ENCODE measurements at places on chromosomes 5 and 9.

GRCh38 chr5:6307304-6307703, 71.0 kb downstream of the MED10 start:
- DNase-seq = no peak

- DNase-seq = peak; percentile 41
Measured at GRCh38 chr5:133370036-133370831, 242.1 kb downstream of the FSTL4 start.

- no peak for DNase-seq
Measured at GRCh38 chr5:116358911-116359418, 215.7 kb downstream of the SEMA6A start.

GRCh38 chr5:169811023-169811422, 169.3 kb downstream of the INSYN2B start:
- DNase-seq = no peak

DNA sequence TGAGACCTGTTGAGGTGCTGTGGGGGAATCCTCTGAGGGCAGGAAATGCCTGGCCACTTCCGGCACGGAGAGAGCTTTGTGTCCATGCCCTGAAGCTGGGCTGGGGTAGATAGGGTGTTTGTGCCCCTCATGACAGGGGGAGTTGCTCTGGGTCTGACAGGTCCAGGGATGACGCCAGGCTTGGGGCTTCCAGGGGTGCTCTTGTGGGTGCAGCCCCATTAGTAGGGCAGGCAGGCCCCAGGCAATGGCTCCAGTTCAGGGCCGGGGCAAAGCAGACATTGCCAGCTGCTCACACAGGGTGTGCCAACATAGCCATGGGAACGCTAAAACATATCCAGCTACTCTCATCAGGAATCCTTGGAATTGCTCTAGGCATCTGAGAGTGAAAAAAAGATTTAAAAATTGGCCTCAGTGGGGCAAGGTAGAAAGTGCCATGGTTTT, 21.1 kb downstream of the PITX1 start:
- no peak for DNase-seq

DNA sequence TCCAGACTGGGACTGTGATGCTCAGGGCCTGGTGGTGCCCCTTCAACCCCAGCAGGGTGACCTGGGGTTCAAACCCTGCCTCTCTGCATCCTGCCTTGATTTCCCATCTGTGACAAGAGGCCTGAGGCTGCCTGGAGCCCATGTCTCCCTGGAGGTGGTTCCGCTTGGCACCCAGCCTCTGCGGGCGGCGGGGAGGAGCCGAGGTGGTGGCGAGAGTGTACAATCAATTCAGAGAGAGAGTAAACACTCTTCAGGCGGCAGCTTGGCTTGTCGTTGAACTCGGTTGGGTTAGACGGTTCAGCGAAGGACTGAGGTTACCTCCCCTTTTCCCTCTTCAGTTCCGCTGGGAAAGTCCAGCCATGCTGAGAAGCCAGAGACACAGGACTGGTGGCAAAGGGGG, 39.3 kb downstream of the NTNG2 start:
- no peak for DNase-seq

DNA sequence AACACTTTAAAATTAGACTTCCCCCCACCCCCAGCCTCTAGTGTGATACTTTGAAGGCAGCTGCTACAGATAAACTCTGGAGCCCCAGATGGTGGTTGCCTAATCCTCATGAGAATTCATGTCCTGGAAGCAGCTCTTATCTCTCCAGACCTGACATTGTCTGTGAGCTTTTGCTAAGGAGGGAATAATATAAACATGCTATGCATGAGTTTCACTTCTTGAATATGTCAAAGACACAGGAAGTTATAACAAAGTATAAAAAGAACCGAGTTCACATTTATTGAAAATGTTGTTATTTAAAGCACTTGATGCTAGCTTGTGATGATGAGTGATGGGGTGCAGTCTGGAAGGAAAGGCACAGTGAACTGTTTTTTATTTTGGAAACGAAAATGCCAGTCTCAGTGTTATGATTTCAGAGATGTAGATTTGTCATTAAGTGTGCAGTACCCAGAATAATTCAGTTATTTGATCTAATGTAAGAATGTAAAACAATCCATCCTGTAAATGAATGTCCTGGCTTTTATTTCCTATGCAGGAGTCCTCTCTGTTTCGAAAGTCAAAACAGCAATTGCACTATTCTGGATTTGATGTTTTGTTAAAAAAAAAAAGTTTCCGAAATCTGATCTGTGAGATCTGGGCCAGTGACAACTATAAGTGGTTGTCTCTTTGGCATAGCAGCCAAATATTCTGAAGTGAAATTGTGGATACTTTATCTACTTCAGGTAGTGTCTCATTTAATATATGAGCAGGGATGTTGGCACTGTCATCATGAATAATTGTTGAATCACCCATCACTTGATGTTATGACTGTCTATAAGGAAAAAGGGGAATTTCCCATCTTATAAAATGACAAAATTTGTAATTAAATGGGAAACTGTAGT, 77.0 kb downstream of the ZCCHC7 start:
- DNase-seq = peak; percentile 56

GRCh38 chr9:98563212-98563907, 145.4 kb downstream of the GABBR2 start:
- DNase-seq = no peak

DNA sequence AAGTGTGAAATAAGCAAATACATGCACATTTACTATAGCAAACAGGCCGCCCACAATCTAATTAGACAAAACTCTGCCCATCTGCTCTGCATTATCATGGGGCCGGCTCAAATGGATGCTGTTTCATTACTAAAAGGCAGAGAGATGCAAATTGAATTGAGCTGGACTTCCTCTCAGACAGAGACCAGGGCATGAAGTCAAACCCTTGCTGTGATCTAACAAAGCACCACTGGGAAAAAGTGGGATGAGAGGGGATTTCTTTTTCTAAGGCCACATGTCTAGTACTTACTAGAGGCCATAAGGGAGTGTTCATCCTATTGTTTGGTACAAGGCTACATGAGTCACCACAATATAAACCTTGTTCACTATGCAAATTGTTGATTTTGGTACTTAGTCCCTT, 614.7 kb downstream of the ISL1 start:
- DNase-seq = no peak

All from HT1080 (cell line).